ENCODE measurements at places on chromosomes 3 and 15.

GRCh38 chr3:114504941-114505628 lies 211.3 kb downstream of the TIGIT start:
- no peak for DNase-seq

DNA sequence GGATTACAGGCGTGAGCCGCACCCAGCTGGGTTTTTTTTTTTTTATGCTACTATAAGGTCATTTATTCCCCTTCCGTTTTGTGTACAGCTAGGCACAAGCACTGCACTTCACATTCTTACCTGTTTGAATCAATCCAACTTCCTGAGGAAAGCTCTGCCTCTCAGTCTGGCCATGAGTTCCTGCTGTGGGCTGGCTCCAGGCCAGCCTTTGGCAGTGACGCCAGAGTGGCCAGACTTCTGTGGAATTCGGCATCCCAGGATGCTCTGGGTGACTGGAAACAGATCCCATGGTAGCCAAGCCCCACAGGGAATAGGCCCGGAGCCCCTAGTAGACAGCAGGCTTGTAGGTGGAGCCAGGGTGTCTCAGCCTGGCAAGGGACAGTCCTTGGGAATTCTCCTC lies 21.5 kb upstream of the TIMP4 start:
- no peak for DNase-seq

DNA sequence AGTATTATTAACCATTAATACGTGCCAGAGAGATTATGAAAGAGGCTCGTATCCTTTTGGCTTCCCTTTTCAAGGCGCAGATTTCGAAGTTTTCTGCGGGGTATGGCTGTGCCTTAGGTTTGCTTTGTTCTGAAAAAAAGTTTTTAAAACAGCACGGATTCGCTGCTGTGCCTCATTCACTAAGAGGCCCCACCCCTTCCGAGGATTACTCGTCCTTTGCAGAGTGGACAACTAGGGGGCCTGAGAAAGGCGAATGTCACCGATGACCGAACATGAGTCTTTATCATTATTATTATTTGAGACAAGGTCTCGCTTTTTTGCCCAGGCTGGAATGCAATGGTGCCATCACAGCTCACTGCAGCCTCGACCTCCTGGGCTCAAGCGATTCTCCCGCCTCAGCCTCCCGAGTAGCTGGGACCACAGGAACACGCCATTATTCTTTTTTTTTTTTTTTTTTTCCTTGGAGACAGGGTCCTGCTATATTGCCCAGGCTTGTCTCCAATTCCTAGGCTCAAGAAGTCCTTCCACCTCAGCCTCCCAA lies 684 bp upstream of the RPS27L start:
- DNase-seq, result no peak

GRCh38 chr15:99333981-99334380 lies 82.7 kb downstream of the LRRC28 start:
- no peak for DNase-seq
